ENCODE measurements at places on chromosomes 16 and 17.

- no peak for DNase-seq
Measured at GRCh38 chr17:73022694-73023093, 69.8 kb downstream of the SLC39A11 start.

- no peak for DNase-seq
Measured at GRCh38 chr16:86117235-86117634, 218.3 kb downstream of the IRF8 start.

- DNase-seq, result no peak
Measured at GRCh38 chr16:53309457-53309856, 124.8 kb upstream of the RBL2 start.

DNA sequence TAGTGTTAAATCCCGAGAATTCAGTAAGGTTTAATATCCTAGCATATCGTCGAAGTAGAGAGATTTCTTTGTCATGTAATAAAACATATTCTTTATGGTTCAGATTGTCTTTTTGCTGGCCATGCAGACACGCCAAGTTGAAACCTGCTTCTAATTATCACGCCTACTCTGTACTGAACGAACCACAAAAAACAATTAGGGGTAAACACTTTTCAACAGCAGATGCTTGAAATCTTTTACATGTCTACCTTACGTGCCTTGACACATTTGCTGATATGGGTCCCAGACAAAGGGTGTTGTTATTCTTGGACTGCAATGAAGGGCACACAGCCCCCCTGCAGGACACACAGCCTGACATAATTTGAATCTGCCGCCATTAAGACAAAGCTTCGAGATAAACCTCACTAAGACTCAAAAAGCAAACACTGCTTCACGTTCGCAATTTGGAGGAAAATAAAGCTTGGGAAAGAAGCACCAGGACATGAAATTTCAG is 13.3 kb downstream of the WIPI1 start:
- DNase-seq, result no peak

GRCh38 chr16:56994311-56994710 is 5.0 kb downstream of the NLRC5 start:
- no peak for DNase-seq

- no peak for DNase-seq
Measured at GRCh38 chr17:82272495-82273326, 789 bp downstream of the CSNK1D start.

DNA sequence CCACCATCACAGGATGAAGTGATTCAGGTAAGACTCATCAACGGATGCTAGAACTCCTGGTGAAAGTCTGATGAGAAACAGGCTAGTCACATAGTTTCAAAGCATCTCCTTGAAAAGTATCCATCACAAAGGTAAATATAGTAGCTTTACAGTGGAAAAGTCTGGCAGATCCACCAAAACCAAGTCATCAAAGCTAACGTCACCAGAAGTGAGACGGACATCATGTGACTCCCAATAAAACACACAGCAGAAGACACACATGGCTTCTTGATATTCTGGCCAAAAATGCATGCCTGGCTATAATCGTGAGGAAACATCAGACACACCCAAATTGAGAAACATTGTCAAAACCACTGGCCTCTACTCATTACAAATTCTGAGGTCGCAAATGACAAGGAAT is 17.9 kb upstream of the TRPV3 start:
- no peak for DNase-seq

GRCh38 chr17:40065769-40066510 is 3.2 kb downstream of the THRA start:
- DNase-seq, result no peak

DNA sequence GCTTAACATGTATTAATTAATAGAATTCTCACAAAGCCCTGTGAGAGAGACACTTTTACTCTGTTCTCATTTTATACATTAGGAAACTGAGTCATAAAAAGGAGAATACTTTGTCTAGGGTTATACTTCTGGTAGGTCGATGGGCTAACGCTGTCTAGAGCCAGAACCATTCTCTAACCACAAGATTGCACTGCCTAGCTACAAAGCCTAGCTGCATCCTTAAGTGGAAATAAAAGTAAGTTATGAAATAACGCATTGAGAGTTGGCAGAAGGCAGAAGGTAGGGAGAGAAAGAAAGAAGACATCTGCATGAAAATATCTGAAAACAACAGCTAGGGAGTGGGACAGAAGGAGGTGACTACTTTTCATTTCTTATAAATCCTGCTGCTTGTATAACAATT is 33.2 kb downstream of the IRX6 start:
- no peak for DNase-seq

- DNase-seq, result no peak
Measured at GRCh38 chr17:29948448-29949215, 7.2 kb downstream of the EFCAB5 start.

- no peak for DNase-seq
Measured at GRCh38 chr16:81524382-81524781, 79.8 kb downstream of the CMIP start.

DNA sequence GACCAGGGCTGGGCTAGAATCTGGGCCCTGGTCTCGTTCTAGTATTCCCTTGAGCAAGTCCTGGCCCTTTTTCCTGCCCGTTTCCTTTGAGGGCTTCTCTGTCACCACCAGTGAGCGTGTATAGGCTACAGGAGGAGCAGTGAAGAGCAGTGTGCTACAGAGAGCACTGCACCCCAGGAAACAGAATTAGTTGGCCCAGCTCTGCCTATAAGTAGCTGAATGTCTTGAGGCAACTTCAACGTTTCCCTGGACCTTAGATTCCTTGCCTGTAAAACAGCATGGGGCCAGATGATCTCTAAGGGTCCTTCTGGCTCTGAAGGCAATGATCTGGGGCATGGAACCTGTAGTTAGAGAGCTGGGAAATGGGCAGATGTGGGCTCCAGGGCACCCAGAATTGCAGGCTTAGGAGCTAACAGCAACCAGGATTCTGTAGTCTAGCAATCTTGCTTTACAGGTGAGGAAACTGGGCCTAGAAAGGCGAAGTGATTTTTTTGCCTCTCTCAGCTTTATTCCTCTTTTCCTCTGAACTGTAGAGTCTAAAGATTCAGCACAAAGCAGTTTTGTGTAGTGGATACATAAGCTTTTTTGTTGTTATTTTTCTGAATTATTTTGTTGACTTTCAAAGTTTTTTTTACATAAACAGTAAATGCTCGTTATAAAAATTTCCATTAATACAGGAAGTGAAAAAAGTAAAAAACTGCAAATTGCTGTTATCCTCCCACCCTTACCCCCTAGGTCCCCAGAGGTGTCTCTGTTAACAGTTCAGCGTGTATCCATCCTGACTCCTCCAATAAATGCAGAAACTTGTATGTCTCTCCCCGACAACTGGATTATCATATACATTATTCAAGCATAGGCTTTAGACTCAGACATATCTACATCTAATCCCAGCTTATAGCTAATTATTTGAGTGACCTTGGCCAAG is 1.7 kb upstream of the MYL4 start:
- DNase-seq, result no peak

Measured in T follicular helper cell (primary cell).